ENCODE measurements at places on chromosomes 6 and 20. TPM values are rescaled to one million over a fixed set of nuclear protein-coding genes. Genes with fewer than 3 reads are reported as not detected.
A peak's percentile ranks its signal among the peaks of the same experiment; 100 is the strongest.

GRCh38 chr20:17912916-17913315 is 55.7 kb downstream of the SNX5 start:
- no peak for DNase-seq

GRCh38 chr6:125270380-125270779 is 31.4 kb downstream of the HDDC2 start:
- DNase-seq, result no peak

GRCh38 chr6:165191461-165191860 is 117.9 kb downstream of the C6orf118 start:
- no peak for DNase-seq

The DEFB132 gene
- 0.32 TPM for total RNA-seq

- DNase-seq, result peak; percentile 84
Observed at GRCh38 chr20:41249411-41250281, 67.9 kb downstream of the ZHX3 start.

The MCCD1 gene
- total RNA-seq, result not detected

GRCh38 chr6:128388380-128388779 is 132.0 kb downstream of the PTPRK start:
- DNase-seq, result no peak

- no peak for DNase-seq
Observed at GRCh38 chr6:127457456-127458064, 1.6 kb downstream of the KIAA0408 start.

GRCh38 chr6:44133003-44133931 is 5.9 kb downstream of the TMEM63B start:
- peak; percentile 48 for DNase-seq

- DNase-seq, result no peak
Observed at GRCh38 chr20:25587536-25587935, 2.2 kb upstream of the NINL start.

DNA sequence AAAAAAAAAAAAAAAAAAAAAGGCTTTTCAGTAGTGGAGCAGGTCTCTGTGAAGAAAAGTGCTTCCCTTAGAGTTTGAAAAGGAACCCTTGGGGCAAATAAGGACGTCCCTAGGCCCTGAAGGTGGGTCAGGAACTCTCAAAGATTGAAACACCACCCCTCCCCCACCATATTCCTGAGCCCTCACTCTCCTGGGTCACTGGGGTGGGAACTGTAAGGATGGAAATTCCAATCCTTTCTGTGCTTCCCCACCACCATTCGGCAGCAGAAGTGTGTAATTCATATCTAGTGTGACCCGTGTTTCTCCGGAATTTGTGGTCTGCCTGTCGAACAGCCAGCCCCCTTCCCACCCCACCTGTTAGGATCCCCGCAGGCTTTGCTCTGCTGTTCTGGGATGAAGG is 12.3 kb downstream of the CDYL start:
- DNase-seq, result no peak

DNA sequence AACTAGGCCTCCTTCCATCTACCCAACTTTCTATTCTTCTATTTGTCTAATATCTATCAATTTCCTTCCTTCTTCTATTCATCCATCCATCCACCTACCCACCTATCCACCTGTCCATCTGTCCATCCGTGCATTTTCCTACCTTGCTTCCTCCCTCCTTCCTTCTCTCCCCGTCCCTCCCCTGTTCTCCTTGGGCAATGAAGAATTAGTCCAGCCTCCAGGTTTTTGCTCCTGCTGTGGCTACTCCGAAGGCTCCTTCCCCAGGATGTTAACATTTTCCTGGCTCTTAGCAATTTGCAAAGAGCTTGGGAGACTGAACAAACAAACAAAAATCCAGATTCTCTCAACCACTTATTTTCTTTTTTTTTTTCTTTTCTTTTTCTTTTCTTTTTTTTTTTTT is 81.6 kb downstream of the KCNB1 start:
- no peak for DNase-seq

The TXLNB gene
- total RNA-seq, result 52.4 TPM

The FAXC gene
- not detected for total RNA-seq

DNA sequence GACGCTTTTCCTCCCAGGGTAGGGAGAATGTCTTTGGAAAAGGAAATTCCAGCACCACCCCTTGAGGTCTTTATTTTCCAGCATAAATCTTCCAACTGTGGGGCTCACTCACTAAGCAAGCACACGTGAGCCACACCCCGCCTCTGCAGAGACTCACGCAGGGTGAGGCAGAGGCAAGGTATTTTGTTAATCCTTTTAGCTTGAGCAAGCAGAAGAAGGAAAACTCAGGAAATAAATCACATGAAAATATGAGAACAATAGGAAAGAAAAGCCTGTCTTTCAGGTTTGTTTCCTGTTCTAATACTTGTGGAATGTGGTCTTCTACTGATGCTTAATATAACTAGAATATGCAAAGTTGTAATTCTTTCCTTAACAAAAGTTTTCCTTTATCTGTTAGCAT is 4.1 kb upstream of the PHACTR2 start:
- peak; percentile 28 for DNase-seq

GRCh38 chr20:40583205-40583604 is 105.8 kb downstream of the MAFB start:
- DNase-seq, result no peak

GRCh38 chr20:59185809-59186208 is 22.2 kb downstream of the ZNF831 start:
- DNase-seq, result no peak

The PRL gene
- not detected for total RNA-seq

The THEMIS gene
- 0.63 TPM for total RNA-seq

DNA sequence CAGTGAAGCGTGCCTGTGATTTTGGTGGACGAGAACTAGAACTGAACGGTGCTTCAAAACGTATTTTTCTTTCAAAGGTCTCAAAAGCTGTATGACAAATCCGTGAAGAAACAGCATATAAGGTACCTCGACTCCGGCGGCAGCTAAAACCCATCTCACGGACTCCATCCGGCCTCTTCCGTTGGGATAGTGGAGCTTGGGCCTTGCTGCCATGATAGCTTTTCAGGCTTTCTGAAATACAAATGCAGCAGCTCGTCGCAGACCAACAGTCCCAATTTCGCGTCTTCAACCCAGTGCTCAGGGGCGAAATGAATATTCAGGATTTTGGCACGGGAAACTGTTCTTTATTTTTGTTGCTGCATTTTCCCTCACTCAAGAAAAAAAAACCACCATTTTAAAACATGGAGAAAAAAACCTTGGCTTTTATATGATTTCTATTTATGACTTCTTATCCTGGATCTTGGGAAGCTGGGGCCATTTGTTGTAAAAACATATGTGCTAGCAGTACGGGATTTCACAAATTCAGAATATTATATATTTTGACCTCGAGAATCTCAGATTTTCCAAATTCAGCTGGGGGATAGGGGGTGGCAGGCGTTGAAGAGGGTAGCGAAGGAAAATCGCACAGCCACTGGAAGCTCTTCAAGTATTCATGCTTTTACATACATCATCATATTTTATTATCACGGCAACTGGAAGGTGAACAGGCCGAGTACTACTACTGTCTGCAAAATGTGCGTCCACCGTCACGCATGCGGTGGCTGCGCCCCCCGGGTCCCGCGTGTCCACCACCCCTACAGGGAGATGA is 849 bp downstream of the GSTA4 start:
- peak; percentile 45 for DNase-seq

The OR2H2 gene
- total RNA-seq, result not detected

DNA sequence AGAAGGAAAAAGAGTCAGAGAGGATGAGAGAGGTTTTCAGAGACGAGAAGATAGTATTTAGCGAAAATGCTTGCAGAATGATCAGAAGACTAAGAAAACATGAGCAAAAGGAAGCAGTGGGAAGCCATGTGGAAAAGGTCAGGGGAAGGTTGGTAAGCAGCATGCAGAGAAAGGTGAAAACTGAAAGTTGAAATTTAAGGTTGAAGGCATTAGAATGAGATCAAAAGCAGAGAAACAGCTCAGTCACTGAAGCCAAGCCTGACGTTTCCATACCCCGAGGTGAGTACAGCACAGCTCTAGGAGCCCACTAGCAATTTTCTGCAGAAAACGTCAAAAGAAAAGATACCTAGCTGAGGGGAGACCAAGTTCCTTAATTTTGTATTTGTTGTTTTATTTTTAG is 19.1 kb upstream of the TFB1M start:
- DNase-seq, result no peak

DNA sequence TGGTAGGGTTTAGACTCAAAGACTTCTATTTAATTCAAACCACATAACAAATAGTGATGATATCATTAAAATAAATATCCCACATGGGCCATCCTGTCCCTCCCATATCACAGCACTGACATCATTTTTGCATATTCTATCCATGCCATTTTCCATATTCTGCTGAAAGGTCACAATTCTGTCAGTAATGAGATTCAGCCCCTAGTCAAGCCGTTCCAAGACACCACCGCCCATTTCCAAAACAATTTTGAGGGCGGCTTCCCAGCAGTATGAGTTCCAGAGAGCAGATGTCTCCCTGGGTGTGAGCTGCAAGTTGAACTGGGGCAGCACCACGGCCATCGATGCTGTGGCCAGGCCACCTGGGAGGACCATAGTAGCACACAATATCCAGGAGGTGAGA is 65.1 kb upstream of the PLEKHG1 start:
- DNase-seq, result no peak

The RPS18 gene
- total RNA-seq, result 1,167 TPM

The CRYBG1 gene
- 5.6 TPM for total RNA-seq

DNA sequence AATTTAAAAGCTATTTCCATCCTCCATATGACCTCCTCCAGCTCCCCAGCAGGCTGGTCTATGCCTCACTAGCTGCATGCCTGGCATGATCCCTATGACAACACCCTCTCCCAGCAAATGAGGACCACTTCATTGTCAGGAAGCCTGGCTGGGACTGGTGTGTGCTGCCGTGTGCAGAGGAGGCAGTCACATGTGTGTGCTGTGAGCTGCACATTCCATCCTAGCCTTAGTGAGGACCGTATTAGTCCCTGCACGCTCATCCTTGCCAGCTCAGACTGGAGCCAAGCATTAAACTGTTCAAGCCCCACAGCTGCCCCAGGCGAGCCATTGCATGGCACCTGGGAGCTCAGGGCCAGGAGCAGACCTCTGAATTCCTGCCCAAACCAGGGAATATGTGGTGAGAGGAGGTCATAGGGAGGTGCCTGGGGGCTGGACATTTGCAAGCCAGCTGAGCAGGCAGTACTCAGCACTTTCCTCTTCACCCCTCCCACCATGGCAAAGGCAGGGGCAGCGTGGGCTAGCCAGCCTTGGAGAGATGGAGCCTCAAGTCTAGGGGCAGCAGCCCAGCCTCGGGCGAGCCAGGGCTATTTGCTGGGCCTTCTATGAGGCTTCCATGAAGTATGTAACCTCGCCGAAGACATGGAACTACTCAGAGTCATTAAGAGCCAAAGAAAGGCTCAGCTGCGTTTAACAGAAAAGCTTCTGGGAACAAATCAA is 8.7 kb upstream of the CCN5 start:
- DNase-seq, result no peak

DNA sequence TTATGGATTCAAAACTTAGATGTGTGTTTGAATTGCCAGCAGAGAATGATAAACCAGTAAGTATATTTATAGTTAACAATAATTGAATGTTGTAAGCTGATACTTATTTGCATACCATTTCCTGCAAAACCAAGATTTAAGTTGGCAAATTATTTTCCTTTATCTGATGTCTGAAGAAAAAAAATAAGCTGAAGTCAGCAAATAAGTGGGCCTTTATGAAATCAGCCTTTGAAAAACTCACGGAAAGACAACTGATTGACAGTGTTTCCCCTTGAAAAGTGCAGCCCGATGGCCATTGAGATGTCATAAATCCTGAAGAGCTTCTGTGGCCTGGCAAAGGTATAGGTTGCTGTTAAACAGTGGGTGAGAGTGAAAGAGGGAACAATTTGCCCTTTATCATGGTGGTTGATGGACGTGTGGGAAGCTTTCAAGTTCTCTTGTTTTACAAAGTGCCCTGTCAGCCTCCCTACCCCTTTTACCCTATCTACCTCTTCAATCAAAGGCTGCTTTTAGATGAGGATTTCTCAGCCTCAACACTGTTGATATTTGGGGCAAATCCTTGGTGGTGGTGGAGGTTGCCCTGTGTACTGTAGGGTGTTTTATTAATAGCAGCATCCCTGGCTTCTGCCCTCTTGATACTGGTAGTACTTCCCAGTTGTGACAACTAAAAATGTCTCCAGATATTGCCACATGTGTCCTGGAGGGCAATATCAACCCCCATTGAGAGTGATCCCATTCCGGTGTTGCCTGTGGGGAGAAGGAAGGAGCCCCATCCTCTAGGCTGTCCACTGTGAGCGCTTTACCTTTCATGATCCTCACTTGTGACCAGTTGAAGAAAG is 50.2 kb downstream of the VAPB start:
- no peak for DNase-seq

The POM121L2 gene
- not detected for total RNA-seq

DNA sequence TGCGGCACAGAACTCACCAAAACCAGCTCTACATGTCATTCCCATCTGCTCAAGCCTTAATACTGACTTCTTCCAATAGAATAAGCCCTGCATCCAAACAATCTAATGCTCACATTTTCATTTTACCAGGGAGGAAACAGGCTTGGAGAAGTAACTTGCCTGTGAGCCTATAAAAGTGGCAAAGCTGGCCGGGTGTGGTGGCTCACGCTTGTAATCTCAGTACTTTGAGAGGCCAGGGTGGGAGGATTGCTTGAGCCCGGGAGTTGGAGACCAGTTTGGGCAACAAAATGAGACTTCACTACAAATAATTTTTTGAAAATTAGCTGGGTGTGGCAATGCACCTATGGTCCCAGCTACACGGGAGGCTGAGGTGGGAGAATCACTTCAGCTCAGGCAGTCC is 133.7 kb downstream of the LY86 start:
- DNase-seq, result no peak

The PSORS1C2 gene
- not detected for total RNA-seq

DNA sequence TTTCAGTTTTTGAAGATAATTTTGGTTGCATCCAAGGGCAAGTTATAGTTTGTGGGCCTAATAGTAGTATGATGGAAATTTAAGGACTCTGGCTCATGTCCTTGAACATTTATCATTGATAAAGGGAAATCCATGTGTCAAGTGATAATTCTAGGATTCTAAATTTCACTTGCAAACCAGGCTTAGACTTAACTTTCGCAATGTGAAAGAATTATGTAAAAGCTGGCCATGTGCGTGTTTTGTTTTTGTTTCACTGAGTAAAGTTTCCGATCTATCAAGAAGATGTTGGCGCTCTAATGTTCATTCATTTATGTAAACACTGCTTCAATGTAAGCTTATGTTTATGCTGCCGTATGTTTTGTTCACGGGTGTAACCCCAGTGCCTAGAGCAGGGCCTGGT is 302.0 kb downstream of the SOX4 start:
- no peak for DNase-seq
